ENCODE measurements at places on chromosomes 2 and 18.

GRCh38 chr2:163884416-163884815 is 148.6 kb upstream of the FIGN start:
- DNase-seq, result no peak

- DNase-seq, result no peak
Observed at GRCh38 chr2:200613692-200614091, 27.9 kb downstream of the AOX1 start.

- DNase-seq, result no peak
Observed at GRCh38 chr18:75497576-75498235, 70.2 kb upstream of the SMIM21 start.

DNA sequence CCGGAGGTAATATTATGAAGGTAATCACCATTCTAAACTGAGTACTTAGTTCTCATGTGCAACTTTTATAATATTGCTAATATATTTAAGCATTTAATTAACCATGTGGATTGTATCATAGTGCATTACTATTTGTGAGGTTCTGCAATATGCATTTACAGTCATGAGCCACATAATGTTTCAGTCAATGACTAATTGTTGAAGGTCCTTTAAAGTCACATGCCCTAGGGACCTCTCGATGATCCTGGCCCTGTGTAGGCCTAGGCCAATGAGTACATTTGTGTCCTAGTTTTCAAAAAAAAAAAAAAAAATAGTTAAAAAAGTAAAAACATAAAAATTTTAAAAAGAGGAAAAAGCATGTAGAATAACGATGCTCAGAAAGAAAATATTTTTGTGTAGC is 298.0 kb downstream of the DSEL start:
- DNase-seq, result no peak

DNA sequence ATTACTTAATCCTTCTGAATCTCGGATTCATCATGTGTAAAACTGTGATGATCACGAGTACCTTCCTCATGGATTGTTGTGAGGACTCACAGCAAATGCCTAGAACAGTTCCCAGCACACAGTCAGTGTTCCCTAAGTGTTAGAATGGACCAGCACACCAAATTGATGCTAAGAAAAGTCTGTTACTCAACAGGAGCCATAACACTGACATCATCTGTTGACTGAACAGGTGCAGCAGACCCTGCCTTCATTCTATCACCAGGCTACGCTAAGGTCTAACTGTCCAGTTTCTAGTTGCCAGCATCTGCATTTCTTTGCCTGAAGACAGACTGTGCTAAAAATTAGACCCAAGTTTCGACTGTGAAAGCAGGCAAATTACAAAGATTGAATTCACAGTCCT is 18.6 kb downstream of the DTNB start:
- no peak for DNase-seq

DNA sequence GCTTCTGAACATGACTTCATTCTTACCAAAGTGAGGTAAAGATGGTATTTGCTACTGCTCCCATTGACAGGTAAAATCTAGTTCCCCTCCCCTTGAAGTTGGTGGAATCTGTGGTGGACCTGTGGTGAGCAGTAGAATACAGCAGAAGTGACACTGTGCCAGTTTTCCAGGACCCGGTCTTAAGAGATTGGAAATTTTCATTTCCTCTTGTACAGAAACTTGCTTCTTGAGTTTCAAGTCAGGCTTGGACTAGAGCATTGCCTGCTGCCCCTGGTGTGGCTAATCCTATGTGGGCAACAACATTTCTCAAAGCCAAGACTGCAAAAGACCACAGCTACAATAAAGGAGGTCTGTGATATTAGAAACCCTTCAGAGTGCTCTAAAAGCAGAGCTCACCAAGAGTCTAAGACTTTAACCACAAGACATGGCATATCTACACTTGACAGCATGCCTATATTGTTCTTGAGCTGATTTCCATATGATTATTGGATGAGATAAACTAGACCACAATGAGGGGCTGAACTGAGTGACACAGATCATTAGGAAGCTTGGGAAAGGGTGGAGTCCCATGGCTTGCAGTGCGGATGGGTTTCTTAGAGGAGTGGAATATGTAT is 458.1 kb downstream of the BCL11A start:
- no peak for DNase-seq

DNA sequence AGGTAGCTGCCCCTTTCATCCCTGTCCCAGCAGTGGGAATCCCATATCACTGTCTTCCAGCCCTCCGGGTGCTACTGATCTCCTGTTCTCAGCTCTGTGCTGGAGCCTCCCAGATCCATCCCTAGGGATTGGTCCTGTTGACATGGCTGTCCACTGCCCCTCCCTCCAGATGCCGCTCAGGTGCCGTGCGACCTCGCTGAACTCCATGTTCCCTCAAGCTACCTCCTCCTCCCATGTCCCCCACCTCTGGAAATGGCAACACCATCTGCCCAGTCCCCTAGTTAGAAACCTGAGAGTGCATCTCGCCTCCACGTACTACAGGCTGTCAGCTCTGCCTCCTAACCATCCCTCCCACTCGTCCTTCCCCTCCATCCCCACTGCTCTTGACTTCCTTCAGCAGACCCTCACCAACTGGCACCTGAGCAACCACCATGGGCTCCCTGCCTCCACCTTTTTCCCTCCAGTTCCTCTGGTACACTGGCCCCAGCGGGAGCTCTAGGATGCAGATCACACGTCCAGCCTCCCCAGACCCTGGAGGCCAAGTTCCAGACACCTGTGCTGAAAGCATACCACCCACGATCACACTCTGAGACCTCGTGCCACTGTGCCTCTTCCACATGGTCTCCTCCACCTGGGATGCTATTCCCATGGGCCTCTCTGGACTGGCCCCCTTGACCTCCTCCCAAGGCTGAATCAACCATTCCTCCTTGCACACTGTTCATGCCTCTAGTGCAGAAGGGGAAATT is 106.8 kb downstream of the KLHL29 start:
- DNase-seq, result no peak

DNA sequence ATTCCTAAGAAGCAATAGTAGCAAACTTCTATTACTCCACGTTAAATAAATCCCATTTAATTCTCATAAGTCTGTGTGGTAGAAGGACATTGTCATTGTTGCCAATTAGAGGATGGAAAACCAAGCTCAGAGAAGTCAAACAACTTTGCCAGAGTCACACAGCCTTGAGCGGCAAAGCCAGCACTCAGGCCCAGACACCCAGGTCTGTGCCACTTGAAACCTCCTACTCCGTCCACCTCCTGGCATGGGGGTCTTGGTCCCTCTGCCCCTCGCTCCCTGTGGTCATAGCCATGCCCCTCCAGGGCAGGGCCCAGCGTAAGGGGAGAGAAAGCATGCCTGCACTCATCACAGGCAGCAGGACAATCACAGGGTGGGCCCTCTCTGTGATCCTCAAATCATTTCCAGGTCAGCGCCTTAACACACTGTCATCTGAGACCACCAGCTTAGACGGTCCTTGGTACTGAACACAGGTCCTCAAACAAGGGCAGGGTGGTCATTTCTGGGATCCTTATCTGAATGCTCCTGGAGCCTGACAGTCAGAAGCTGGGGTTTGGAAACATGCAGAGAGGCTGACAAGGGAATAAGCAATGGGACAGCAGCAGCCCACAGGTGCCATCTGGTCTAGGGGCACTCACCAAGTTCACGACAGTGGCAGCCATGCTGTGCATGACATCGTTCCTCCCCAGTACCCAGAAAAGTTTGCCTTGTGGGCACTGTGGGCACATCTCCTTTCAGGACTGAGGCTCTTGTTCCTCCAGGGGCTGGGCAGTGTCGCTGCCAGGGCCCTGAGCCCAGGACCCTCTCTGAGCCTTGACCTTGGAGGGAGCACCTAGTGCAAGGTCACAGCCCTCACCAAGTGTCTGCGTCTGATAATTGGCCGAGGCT is 38.2 kb downstream of the FAM178B start:
- DNase-seq, result no peak

DNA sequence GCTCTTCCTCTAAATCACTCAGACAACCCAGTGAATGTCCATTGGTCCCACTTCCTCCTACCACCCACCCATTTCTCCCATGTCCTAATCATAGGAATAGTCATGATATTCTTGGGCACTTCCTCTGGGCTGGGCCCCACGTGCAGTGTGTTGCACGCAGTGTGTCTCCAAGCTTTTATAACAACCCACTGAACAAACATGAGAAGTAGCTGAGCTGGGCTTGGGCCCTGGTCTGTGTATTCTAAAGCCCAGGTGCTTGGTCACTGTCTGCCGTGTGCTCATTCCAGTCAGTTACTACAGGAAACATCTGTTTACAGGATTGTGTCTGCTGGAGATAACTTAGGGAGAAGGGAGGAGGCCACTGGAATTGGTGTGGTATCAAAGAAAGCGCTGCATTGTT is 64.2 kb upstream of the THOC1 start:
- no peak for DNase-seq

DNA sequence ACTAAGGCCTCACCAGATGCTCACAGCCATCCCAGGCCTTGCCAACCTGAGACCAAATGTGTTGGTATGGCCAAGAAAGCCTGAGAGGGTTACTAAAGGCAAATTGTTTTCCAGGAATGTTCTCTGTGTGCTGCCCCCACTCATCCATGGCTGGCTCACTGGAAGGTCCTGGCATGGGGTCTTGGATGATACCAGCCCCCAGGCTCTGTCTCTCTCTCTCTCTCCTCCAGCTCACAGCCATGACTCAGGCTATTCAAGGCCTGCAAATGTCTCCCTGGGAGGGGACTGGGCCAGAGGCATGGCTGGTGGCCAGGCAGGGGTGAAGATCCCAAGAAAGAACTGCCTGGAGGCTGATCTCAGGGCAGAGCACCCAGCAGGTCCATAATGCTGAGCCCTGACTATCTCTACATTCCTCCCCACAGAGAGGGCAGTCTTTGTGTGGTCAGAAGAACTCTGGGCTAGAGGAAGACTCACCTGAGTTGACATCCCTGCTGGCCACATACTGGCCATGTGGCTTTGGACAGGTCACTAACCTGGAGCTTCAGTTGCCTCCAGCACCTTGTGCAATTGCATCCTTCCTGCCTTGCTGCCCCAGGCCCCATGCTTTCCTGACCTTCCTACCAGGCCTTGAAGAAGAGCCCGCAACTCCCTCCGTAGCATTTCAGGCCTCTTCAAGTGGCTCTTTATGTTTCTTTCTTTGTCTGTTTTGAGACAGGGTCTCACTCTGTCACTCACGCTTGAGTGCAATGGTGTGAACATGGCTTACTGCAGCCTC is 150.4 kb downstream of the ZFP36L2 start:
- DNase-seq, result no peak

DNA sequence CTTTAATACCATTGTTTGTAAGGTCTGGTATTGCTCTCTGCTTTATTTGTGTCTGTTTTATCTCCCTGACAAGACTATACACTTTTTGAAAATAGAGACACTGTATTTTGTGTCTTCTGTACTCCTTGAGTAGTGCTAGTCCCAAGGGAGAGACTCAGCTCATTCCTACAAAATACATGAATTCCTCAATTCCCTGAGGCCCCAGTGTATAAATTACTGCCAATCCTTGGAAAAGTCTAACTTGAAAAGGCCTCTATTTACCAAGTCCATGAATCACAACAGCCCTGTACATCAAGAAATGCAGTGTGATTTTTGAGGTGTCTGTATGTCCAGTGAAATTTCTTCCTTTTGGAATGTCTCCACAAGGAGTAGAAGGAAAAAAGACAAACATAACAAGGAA is 34.9 kb upstream of the NEDD4L start:
- no peak for DNase-seq

DNA sequence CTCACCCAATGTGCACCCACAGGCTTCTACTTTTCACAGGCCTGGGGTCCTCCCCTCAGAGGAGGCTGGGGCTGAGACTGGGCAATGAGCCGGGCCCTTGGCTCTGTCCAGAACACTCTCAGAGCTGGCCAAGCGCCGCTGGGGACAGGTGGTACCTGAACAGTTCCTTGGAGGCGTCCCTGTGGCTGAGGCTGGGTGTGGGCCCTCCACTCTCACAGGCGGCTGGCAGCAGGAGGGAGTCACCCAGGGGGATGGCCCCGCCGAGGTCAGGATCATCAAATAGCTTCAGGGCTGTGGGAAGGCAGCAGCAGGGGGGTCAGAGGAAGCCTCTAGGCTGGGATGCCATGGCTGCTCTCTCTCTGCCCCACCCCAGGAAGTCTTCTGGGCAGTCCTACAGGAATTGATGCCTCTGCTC is 27.1 kb downstream of the HS1BP3 start:
- no peak for DNase-seq

DNA sequence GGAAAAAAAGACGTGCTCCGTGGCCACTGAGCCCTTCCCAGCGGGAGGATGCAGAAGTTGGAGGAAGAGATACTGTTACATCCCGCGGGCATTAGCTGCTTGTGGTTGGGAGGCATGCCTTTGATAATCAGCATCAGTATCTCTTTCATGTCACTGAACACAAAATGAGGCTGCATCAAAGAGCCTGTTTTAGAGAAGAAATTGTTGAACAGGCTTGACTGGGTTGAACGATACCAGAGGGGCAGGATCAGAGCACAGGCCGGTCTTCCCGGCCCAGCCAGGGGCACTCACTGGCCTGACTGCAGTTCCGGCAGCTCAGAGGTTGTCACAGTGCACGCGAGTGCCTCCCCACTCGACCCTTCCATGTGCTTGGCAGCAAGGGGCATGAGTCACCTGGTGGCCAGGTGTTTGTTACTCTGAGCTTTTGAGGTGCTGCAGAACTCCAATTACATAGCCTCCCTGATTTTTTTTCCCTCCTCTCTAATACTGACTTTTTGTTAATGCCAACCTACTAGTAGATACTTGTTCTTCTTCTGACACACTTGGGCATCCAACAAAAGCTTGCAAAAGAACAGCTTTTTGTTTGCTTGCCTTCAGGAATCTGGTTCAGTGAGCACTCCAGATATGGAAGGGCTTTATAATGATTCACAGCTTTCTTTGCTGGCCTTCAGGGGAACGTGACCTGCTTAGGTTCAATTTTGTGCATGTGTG is 121.6 kb downstream of the VAPA start:
- DNase-seq, result no peak

DNA sequence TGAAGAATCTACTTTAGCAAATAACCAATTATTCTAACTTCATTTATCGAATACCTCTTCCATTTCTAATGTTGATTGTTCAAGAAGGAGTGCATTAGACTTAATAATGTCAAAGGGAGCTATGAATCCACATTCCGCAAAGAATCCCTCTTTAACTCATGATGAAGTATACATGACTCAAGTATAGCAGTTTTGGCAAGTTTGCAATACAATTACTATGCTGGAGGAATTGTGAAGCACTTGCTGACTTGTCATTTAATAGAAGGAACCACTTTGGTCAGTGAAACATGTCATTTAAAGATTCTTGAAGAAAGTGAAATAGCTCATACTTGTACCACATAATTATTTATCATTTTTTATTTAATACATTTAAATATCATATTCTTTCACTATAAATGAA is 125.1 kb downstream of the SLC39A10 start:
- DNase-seq, result no peak

Data from GM13976 (cell line).